ENCODE measurements at places on chromosomes 7 and 10. TPM values are rescaled to one million over a fixed set of nuclear protein-coding genes. Genes with fewer than 3 reads are reported as not detected.

DNA sequence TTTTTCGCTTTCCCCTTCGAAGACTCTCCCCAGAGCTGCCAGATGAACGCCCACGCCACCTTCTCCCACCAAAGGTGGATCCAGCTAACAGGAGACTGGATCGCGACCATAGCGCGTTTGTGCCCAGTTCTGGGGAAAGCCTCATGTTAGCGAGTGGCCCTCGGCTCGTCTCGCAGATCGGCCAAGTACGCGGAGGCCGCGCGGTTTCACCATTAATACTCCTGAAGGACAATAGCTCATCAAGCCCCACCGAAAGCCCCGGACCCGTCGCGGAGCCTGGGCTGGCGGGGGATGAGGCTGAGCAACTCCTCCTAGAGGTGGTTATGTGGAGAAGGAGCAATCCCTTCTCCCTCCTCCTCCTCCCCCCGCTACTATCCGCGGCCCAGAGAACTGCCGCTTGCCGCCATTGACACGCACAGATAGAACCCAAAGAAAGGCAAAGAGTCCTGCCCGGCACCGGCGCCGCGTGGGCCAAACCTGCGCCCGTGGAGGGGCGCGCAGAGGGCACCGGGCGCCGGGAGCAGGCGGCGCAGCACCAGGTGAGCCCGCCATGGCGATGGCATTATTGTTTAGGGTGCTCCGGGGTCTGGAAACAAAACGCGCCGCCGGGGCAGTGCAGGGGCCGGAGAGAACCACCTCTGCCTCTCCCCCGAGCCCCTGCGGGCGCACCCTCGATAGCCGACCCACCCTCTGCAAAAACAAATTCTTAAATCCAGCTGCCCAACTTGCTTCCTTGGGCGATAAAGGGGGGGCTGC, at the start of gene MACROH2A2:
TSS of gene MACROH2A2 (plus strand) at position 385 of the 756 bp plus-strand sequence. CDS start 22,813 bp downstream, outside the sequence.
- no peak for DNase-seq

C10orf90 gene
- total RNA-seq: not detected

DNA sequence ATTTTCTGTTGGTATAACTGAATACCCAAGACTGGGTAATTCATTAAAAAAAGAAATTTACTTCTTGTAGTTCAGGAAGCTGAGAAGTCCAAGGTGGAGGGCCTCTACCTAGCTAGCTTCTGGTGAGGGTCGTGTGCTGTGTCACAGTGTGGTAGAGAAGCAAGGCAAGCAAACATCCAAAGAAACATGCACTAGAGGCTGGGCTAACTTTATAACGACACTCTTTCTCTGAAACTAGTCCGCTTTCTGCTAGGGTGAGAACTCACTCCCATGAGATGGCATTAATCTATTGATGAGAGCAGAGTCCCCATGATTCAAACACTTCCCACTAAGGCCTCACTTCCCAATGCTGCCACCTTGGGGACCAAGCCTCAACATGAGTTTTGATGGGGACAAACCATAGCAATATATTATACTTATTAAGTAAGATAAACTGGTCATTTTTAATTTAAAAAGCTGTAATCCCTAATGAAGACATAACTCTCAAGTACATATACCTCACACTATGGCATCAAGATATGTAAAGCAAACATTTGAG, 50.8 kb downstream of the PHYHIPL start:
- DNase-seq: no peak

AFAP1L2 gene
- total RNA-seq: 67.4 TPM

GRCh38 chr7:129122751-129123509, 21.6 kb upstream of the TSPAN33 start:
- peak; percentile 62 for DNase-seq

DNA sequence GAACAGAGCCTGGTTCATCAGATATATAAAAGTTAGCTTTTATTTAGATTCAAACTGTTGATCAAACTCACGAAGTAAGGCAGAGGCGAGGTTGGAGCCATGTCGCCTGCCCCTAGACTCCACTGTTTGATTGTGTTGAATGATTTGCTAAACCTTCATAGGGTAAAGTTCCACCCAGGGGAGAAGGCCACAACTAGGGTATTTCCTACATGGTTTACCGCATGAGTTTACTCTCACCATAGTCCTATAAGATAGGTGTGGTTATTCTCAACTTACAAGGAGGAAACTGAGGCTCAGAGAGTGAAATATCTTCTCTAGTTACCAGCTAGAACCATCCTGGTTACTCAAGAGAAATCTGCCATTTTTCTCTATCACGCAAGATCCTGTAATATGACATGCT, 31.8 kb downstream of the ARHGAP22 start:
- DNase-seq: no peak

- DNase-seq: no peak
These were observed 52.0 kb downstream of the ABCC2 start for GRCh38 chr10:99834410-99834809.

DNA sequence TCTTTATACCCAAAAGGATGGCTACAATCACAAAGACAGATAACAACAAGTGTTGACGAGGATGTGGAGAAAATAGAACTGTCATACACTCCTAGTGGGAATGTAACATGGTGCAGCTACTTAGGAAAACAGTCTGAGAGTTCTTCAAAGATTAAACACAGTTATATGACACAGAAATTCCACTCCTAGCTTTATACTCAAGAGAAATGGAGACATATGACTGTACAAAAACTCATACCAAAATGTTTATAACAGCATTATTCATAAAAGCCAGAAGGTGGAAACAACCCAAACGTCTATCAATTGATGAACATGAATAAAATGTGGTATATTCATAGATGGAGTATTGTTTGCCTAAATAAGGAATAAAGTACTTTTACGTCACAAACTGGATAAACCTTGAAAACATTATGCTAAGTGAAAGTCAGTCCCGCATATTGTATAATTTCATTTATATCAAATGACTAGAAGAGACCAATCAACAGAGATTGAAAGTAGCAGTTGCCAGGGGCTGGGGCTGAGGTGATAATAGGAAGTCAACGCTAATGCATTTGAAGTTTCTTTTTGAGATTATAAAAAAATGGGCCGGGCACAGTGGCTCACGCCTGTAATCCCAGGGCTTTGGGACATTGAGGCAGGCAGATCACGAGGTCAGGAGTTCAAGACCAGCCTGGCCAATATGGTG, 61.6 kb upstream of the SRPK2 start:
- DNase-seq: no peak
